Brain pericyte (primary cell): ENCODE measurements at places on chromosomes 6 and 20.

GRCh38 chr6:33898771-33899170 lies 95.0 kb upstream of the MLN start:
- DNase-seq, result no peak

DNA sequence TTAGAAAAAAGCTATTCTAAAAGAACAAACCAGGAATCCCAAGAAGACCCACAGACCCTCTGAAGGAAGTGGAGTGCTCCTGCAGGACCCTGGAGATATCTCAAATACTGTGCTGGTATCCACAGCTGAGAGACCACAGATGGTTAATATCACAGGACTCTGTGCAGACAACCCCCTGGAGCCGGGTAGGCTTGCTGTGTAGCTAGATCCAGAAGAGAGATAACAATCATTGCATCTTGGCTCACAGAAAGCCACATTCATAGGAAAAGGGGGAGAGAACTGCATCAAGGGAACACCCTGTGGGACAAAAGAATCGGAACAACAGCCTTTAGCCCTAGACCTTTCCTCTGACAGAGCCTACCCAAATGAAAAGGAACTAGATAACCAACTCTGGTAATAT lies 689.5 kb downstream of the PHF3 start:
- no peak for DNase-seq

- DNase-seq, result no peak
Measured at GRCh38 chr6:139381216-139381865, 6.9 kb upstream of the CITED2 start.

DNA sequence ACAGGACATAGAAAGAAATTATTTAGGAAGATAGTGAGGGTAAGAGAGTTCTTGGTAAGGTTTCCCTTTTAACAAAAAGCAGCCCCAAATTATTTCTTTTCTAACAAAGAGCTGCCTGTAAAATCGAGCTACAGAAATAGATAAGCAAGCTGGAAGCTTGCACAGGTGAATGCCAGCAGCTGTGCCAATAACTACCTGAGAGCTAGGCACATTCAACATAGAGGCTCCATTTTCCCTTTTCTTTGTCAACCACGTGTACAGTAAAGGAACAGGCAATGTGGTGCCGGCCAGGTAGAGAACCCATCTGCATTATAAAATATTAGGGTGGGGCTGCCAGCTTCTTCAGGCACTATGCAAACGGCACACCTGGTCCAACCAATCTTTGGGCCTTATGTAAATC lies 341.6 kb upstream of the JAG1 start:
- DNase-seq, result no peak

DNA sequence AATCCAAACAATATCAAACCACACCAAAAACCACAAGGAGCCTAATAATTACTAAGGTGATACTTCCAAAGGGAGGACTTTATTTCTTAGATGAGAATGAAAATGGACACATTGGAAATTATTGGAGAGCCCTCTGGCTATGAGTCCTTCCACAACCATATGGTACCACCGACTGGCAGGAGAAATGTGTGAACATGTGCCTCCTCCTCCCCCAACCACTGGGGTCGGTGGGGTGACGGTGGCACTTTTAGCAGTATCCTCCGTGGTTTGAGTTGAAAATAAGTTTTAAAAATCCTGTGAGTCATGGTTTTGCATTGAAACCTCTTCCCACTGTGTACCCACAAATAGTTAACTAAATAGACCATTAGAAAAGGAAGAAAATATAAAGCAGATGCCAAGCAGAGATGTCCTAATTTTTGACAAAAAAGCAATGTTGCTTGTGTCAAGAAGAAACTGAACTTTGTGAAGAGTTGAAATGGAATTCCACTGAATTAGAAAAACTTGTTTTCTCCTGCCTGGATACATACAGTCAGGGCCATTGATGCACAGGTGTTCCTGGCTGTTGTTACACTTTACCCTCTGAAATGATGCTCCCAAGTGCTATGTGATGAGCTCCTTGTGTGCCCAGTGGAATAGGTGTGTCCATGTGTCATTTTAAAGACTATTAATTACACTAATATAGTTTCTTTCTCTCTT lies 3.2 kb downstream of the EDN1 start:
- DNase-seq, result no peak

DNA sequence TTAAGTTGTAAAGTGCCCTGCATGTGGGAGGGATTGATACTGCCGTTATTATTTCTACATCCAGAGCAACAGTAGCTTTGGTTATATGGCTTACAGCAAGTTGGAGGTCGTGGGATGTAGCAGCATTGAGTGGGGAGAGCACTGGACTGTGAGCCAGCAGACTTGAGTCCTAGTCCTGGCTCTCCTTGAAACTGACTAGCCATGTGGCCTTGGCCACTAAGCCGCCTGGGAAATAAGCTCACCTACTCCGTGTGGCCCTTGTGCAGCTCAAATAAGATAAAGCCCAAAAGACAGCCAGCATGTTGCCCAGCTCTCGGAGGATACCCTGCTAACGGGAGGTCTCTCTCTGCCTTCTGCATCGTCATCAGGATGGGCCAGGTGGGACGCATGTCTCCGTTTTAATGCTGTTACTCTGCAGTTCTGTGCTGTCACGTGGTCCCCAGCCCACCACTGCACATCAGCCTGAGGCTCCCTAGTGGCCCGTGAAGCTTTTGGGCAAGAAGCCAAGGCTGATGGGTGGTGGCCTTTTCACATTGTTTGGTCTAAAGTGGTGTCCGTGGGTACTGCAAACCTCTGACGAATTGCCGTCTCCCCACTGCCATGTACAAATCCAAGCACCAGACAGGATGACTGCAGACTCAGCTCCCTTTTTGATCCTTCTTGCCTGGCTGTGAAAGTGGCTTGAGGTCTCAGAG lies 7.9 kb downstream of the EPB41L1 start:
- no peak for DNase-seq

DNA sequence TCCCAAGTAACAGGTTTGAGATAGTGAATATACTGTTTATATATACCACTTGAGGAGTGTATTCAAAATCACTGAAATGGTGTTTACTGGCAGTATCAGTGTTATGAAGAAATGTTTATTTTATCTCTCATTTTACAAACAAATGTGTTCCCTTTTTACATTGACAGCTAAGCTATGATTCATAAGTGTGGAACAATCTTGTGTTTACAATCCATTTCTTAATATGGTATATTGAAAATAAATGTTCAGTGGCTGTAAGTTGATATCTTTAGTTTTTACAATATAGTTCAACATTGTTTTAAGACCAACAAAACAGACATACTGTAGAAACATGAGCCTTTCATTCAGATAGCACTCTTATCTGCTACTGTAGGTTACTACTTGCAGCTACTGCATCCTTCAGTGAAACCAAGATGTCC lies 14.3 kb downstream of the PHF3 start:
- DNase-seq, result no peak

- DNase-seq, result peak; percentile 61
Measured at GRCh38 chr6:75101896-75102295, 104.0 kb downstream of the COL12A1 start.

DNA sequence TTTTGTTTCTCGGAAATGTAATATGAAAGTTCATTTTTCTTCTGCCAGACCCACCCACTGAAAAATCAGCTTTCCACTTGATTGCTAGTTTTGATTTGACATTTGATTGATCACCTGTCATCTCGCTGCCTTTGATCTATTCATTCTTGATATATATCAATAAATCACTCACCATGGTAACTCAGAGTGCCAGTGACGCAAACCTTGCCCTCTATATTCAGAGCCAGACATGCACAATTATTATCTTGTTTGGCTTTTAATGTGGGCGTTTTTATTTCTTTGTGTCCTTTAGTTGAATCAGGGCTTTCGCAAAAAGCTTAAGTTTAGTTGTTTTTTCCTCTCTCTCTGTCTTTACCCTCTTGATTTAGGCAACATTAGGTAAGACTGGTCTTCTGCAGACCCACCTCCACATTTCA lies 2.0 kb downstream of the TSHZ2 start:
- DNase-seq, result no peak

GRCh38 chr6:157169656-157170055 lies 153.7 kb downstream of the TMEM242 start:
- DNase-seq, result no peak

GRCh38 chr20:50323209-50323608 lies 132.6 kb downstream of the CEBPB start:
- no peak for DNase-seq

- no peak for DNase-seq
Measured at GRCh38 chr20:32678948-32679347, 5.2 kb upstream of the C20orf203 start.

GRCh38 chr6:167244991-167245390 lies 46.1 kb upstream of the UNC93A start:
- no peak for DNase-seq

DNA sequence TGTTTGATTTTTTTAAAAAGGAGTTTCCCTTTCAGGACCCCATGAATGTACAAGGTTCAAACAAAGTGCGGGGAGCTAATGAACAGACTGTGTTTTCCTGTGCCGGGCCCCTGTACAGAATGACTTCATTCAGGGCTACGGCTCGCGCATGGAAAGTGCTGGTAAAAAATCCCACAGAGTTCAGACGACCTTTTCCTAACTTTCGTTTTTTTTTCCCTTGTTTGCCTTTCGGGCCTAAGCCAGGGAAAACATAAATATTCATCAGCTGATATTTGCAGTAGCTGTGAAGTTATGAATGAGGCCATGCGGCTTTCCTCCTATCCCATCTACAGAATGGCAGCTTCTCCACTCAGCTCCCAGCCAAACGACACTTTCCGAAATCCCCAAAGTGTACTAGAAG lies 74.0 kb downstream of the HAO1 start:
- DNase-seq, result no peak

DNA sequence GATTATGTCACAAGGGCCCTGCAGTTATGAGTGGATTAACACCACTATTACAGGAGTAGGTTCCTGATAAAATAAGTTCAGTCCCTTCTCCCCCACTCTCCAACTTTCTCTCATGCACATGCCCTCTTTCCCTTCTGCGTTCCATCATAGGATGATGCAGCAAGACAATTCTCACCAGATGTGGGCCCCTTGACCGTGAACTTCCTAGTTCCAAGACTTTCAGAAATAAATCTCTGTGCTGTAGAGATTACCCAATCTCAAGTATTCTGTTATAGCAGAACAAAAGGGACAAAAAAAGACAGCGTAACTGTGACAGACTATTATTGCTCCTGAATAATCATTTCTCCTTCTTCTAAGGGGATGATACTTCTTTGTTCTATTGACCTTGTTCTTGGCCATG lies 33.8 kb upstream of the TMEM244 start:
- DNase-seq, result no peak

DNA sequence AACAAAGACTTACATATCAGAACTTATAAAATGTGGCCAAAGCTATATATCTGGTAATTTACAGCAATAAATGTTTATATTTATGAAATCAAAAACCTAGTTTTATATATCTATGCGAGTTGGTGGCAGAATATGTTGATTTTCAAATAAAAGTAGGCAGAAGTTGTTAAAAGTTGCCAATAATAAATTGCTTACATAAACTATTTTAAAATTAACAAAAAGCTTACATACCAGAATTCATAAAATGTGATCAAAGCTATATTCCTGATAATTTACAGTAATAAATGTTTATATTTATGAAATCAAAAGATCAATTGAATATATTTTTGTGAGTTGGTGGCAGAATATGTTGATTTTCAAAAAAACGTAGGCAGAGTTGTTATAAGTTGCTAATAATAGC lies 451.8 kb upstream of the KHDRBS2 start:
- DNase-seq, result no peak

DNA sequence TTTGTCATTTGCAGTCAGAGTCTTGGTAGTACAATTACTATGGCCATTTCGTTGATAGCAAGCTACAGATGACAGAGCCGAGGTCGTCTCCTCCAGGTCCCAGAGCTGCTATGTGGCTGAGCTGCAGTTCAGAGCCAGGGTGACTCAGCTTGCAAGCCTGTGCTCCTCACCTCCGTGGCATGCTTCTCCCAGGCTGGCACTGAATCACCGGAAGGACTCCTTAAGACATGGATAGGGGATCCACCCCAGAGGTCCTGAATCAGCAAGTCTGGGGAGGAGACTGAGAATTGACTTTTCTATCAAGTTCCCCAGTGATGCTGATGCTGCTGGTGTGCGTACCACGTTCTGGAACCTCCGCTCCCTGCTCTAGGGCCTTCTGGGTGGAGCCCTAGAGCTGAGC lies 291.2 kb downstream of the CDH26 start:
- no peak for DNase-seq

GRCh38 chr6:117270055-117270842 lies 4.9 kb downstream of the VGLL2 start:
- no peak for DNase-seq

GRCh38 chr20:5710551-5710950 lies 39.6 kb upstream of the SHLD1 start:
- no peak for DNase-seq

DNA sequence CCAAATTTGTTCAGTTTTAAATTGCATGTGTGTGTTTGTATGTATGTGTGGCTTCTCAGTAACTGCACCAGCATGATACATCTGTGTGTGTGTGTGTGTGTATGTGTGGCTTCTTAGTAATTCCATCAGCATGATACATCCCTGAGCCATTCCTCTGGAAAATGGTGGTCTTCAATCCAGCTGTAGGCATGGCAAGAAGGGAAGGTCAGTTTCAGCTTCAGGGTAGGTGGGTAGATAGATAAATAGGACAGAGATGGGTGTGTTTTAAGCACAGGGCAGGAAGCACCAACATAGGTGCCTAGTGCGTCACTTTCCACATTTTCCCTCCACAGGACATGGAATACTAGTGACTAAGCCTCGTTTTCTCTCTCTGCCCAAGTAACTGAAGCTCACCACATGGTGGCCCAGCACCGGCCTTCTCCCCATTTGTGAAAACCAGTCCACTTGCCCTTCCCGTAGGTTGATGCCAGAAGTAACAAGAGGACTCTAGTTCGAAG lies 82.9 kb downstream of the RPP40 start:
- no peak for DNase-seq

- DNase-seq, result no peak
Measured at GRCh38 chr20:371755-372542, 8.6 kb upstream of the TRIB3 start.

- DNase-seq, result no peak
Measured at GRCh38 chr6:170455335-170455979, 97.7 kb downstream of the PSMB1 start.

DNA sequence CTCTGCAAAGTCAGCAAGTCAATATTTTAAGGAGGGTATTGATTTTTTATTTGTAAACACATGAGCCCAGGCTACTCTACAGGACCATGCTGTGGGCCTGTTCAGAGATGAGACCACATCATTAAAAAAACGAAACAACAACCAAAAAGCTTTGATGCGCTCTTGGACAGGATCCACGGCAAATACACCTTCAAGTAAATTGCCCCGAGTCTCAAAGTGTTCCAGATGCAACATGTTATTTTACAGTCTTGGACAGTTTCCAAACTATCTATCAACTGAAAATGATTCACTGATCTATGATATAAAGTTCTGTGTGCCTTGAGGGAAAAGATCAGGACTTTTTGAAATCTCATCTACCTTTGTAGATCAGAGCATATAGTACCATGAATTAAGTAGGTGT lies 25.8 kb upstream of the CARMIL1 start:
- DNase-seq, result no peak

- no peak for DNase-seq
Measured at GRCh38 chr6:101879782-101880181, 486.3 kb downstream of the GRIK2 start.

GRCh38 chr6:4817551-4817950 lies 41.3 kb downstream of the CDYL start:
- no peak for DNase-seq

- no peak for DNase-seq
Measured at GRCh38 chr6:72133324-72133723, 247.0 kb downstream of the RIMS1 start.
